ENCODE measurements at places on chromosomes 6 and 20. TPM values are rescaled to one million over a fixed set of nuclear protein-coding genes. Genes with fewer than 3 reads are reported as not detected.

DNA sequence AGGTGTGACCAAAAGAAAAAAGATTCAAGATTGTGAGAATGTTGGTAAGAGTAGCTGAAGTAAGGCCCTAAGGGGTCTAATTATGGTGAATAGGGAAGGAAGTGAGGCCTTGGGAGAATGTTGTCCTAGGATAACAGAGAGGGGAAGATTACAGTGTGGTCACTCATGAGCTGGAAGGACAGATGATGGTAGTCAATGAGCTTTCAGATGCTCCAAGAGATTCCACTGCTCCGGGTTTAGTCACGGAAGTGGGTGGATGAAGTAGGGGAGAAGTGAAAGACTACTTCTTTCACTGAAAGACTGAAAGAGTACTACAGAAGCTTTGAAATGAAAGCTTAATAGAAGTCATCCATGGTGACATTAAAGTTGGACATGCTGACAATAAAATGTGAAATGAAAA, 108.5 kb downstream of the MMS22L start:
- no peak for DNase-seq

DNA sequence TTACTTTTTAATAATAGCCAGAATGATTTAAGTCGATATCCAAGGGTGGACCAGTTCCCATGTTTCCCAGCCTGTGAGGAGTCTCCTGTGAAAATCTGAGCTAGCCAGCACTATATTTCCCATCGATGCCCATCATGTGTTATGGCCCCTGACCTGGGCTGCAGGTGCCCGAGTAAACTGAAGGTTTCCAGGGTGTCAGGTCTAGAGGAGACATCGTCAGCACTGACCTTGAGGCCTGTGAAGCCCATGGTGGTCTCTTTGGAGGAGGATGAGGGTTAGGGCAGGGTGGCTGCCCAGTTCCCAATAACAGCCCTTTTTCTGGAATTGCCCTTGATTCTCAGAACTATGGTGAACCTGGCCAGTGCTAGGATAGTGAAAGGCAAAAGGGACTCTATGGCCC, 63.0 kb upstream of the TOP1 start:
- no peak for DNase-seq

DNA sequence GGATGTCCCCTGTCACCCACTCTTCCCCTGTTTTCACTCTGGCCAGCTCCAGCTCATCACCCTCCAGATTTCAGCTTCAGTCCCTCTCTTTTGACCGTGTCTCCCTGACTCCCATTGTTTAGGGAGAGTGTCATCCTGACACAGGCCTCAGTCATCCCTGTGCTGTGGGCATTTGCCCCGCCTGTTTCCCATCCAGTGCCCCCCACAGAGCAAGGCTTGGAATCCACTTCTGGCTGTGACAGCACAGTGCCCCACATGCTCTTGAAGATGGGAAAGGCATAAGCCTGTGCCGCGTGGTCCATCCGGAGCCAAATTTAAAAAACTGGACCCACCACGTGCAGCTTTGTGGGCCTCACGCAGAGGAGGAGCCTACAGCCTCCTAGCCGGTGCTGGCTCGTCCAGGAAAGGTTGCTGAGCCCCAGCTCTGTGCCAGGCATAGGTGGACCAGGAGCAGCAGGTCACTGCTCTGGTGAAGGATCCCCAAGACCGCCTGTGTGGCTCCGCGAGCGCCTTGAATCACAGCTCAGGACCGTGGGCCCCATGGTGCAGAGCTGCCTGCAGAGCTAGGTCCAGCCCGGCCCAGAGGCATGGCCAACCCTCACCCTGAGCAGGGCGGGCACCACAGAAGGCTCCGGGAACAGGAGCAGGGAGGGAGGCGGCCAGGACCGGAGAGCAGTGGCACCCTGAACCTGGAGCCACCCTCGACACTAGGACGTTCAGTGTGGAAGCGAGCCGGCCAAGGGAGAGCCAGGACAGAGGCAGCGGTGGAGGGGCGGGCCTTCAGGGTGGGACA, 172.8 kb downstream of the CDH4 start:
- no peak for DNase-seq

- DNase-seq: no peak
These were observed 31.0 kb downstream of the IRF4 start for GRCh38 chr6:422433-423054.

- DNase-seq: no peak
These were observed 6.9 kb downstream of the BLOC1S5 start for GRCh38 chr6:8057263-8057662.

DNA sequence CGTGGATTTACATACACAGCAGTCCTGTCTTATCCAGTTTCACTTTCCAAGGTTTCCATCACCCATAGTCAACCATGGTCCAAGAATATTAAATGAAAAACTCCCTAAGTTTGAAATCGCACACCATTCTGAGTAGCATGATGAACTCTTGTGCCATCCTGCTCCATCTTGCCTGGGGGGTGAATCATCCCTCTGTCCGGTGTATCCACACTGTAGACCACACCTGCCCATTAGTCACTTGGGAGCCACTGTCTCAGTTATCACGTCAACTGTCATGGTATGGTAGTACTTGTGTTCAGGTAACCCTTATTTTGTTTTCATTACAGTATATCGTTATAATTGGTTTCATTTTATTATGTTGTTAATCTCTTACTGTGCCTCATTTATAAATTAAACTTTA, 38.5 kb downstream of the PTGIS start:
- no peak for DNase-seq

DNA sequence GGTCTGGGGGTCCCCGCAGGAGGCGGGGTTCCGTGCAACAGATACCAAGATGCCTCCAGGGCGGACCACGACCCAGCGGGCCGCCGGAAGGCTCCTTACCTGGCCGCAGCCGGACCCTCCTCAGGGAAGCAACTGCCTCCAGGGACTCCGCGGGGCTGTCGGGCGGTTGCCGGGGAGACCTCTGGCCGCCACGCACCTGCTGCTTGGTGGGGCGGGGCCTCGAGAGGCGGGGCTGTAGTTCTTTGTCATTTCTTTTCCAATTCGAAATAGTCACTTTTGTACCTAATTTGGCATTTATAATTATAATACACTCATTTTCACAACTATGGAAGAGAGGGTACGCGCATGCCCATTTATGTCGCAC, 647 bp downstream of the AK9 start:
- peak; percentile 92 for DNase-seq

GRCh38 chr20:23034721-23035671, at the start of gene SSTR4:
Gene SSTR4, plus strand, starts transcription at chr20:23035312. Its CDS starts 172 bp downstream, at chr20:23035484.
- DNase-seq: no peak

DNA sequence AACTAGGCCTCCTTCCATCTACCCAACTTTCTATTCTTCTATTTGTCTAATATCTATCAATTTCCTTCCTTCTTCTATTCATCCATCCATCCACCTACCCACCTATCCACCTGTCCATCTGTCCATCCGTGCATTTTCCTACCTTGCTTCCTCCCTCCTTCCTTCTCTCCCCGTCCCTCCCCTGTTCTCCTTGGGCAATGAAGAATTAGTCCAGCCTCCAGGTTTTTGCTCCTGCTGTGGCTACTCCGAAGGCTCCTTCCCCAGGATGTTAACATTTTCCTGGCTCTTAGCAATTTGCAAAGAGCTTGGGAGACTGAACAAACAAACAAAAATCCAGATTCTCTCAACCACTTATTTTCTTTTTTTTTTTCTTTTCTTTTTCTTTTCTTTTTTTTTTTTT, 81.6 kb downstream of the KCNB1 start:
- DNase-seq: no peak

DNA sequence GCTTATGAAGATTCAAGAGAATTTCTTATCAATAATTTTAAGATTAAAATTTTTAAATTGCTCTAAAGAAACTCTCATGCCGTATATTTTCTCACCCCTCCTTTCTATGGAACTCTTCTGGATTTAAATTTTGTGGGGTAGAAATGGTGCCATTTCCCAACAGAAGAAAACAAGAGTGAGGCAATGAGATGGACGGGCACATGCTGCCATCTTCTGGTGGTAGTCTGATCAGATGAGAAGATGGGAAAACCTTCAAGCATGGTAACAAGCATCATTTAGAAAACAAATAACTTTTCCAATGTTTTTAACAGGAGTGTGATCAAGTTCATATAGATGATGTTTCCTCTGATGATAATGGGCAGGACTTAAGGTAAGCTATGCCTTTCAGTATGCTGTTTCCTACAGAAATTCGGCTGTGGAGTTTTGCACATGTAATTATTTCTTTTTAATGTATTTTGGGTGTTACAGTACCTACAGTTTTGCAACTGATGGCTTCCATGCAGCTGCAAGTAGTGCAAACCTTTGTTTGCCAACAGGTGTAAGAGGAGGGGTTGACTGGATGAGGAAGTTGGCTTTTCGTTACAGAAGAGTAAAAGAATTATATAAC, 271.4 kb downstream of the EYA4 start:
- DNase-seq: peak; percentile 39

GRCh38 chr20:46013322-46013828, 4.7 kb downstream of the MMP9 start:
- no peak for DNase-seq

DNA sequence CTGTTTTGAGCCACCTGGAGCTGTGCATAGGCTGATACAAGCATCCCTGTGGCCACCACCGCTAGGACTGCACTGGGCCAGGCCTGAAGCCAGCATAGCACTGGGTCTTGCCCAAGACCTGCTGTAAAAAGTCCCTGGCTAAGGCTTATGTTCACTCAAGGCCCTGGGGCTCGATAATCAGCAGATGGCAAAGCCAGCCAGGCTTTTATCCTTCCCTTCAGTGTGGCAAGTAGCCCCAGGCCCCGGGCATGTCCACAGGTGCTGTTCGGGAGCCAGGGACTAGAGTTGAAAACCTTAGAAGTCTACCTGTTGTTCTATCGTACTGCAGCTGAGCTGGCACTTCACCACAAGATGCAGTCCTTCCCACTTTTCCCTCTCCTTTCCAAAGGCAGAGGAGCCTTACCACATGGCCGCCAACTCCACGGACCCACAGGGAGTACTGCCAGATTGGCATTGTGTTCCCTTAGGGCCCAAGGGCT, 226.4 kb upstream of the ZNF217 start:
- DNase-seq: no peak

TPBG gene
- 19.0 TPM for total RNA-seq

GSTA4 gene
- 28.9 TPM for total RNA-seq

NEU1 gene
- 35.1 TPM for total RNA-seq

CDH4 gene
- total RNA-seq: 3.2 TPM

CHD6 gene
- total RNA-seq: 51.5 TPM

GSTA3 gene
- not detected for total RNA-seq

LY6G6F gene
- not detected for total RNA-seq
